ENCODE measurements at places on chromosomes 11 and 22. TPM values are rescaled to one million over a fixed set of nuclear protein-coding genes. Genes with fewer than 3 reads are reported as not detected.

Gene PRMT3
- 38.3 TPM for total RNA-seq

Gene SHANK3
- total RNA-seq = 1.9 TPM

Gene ISX
- 3.0 TPM for total RNA-seq

Gene HEPN1
- not detected for total RNA-seq

Gene LRRC55
- not detected for total RNA-seq

Gene NAALAD2
- 8.0 TPM for total RNA-seq

Gene GSTP1
- total RNA-seq = not detected

Gene TRIM51G
- total RNA-seq = not detected

Gene SLC36A4
- total RNA-seq = 7.3 TPM

Measured in HepG2 (cell line).